Temporal lobe (tissue), 4 donors: ENCODE measurements at places on chromosomes 16 and 17. TPM values are rescaled to one million over a fixed set of nuclear protein-coding genes. Genes with fewer than 3 reads are reported as not detected.

The HOXB4 gene
- total RNA-seq = not detected

The CA5A gene
- total RNA-seq = not detected

The KRTAP2-2 gene
- total RNA-seq = not detected

The AOC3 gene
- 0.25 TPM for total RNA-seq

The XPO6 gene
- 71.5 TPM for total RNA-seq

The GABARAP gene
- total RNA-seq = 93.9 TPM

The PRSS53 gene
- 1.5 TPM for total RNA-seq

The ARRB2 gene
- total RNA-seq = 13.3 TPM

The CTCF gene
- 46.2 TPM for total RNA-seq

The CSNK2A2 gene
- 33.4 TPM for total RNA-seq

The BEAN1 gene
- total RNA-seq = 3.9 TPM

The QPRT gene
- 2.5 TPM for total RNA-seq

The EXOSC6 gene
- total RNA-seq = 64.9 TPM

The KRT14 gene
- total RNA-seq = 0.49 TPM

The SLC7A6OS gene
- 8.9 TPM for total RNA-seq

The BCAR1 gene
- total RNA-seq = 17.2 TPM

The KCNH4 gene
- total RNA-seq = 0.74 TPM

The GALR2 gene
- total RNA-seq = not detected

The KIFC3 gene
- total RNA-seq = 36.9 TPM

The TMEM100 gene
- total RNA-seq = 3.9 TPM

The KCTD19 gene
- total RNA-seq = 0.25 TPM

The ALOX12 gene
- total RNA-seq = under 0.01 TPM

The RHBDL3 gene
- total RNA-seq = 0.98 TPM

The ZNF597 gene
- 3.2 TPM for total RNA-seq

The CCL4 gene
- total RNA-seq = 0.74 TPM

The TP53TG3C gene
- not detected for total RNA-seq

The DRC7 gene
- total RNA-seq = 0.74 TPM

The USP43 gene
- 7.1 TPM for total RNA-seq

The KRTAP3-2 gene
- total RNA-seq = not detected

The NPIPA5 gene
- 0.25 TPM for total RNA-seq

The TOX3 gene
- total RNA-seq = 17.0 TPM

The TBC1D28 gene
- not detected for total RNA-seq

The TRAP1 gene
- total RNA-seq = 55.1 TPM

The KRTAP9-2 gene
- not detected for total RNA-seq

The DOC2B gene
- 40.1 TPM for total RNA-seq

The MYH1 gene
- not detected for total RNA-seq

The MT1A gene
- not detected for total RNA-seq

The SLC35G6 gene
- total RNA-seq = not detected

The KCNAB3 gene
- total RNA-seq = 3.7 TPM

The PHKG2 gene
- total RNA-seq = 8.4 TPM

The GRB7 gene
- total RNA-seq = 0.25 TPM

The PRAC2 gene
- not detected for total RNA-seq

The KRTAP1-5 gene
- total RNA-seq = not detected

The C16orf92 gene
- not detected for total RNA-seq

The SLC6A2 gene
- total RNA-seq = under 0.01 TPM
